Amniotic stem cell (primary cell): ENCODE measurements at places on chromosomes 7 and 10.

- no peak for DNase-seq
These were observed 52.5 kb upstream of the USP6NL start for GRCh38 chr10:11663763-11664555.

GRCh38 chr10:61543831-61544230 lies 90.7 kb upstream of the TMEM26 start:
- DNase-seq = no peak

- no peak for DNase-seq
These were observed 16.6 kb upstream of the WDFY4 start for GRCh38 chr10:48667960-48668590.

GRCh38 chr7:47937065-47937687 lies 11.1 kb downstream of the PKD1L1 start:
- DNase-seq = no peak

DNA sequence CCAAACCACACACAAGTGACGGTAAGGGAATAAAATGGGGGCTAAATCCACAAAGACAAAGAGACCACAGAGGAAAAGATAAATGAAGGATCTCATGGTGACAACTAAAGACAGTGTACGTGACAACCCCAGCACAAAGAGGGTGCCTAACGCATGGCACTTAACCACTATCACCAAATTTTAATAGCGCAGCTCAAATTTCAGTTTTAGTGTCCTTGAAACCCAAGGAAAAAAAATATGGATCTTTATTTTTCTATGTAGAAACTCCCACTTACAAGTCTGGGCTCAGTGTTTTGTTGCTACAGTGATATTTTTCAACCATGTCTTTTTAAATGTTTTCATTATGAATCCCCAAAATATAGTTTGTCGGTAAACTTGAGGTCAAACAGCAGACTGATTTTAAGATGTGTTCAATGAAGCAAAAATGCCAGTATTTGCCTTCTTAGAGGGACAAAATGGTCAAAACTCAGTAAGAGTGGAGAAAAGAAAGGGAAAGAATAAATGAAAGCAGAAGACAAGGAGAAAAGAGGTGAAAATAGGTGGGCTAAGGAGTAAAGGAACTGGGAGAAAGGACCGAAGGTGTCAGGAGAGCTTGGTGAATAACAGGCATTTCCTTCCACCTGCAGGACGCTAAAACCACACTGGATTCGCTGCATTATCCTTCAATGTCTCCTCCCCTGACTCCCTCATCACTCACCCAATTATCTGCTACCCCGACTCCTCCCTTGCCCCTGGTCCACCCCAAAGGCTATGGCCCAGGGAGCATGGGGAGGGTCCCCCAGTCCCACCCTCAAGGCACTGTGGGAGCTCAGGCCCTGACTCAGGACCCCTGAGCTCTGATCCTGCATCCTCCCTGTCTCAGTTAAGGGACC lies 3.5 kb downstream of the ASB13 start:
- DNase-seq = no peak
